ENCODE measurements at places on chromosomes 11 and 22. TPM values are rescaled to one million over a fixed set of nuclear protein-coding genes. Genes with fewer than 3 reads are reported as not detected.

- no peak overlapping the region for H3K27ac ChIP-seq
- H3K27me3 ChIP-seq, result peaks cover 10% of the 10 kb centered on the region
- H3K4me3 ChIP-seq, result no peak overlapping the region
- no peak for DNase-seq
- H3K36me3 ChIP-seq, result no peaks in the 10 kb centered on the region
Measured at GRCh38 chr22:17056058-17056457, 28.7 kb upstream of the IL17RA start.

GRCh38 chr11:76820184-76820566 lies 37.0 kb downstream of the TSKU start:
- no peak overlapping the region for H3K27ac ChIP-seq
- H3K27me3 ChIP-seq, result no peaks in the 10 kb centered on the region
- no peak overlapping the region for H3K4me3 ChIP-seq
- H3K36me3 ChIP-seq, result no peaks in the 10 kb centered on the region

DNA sequence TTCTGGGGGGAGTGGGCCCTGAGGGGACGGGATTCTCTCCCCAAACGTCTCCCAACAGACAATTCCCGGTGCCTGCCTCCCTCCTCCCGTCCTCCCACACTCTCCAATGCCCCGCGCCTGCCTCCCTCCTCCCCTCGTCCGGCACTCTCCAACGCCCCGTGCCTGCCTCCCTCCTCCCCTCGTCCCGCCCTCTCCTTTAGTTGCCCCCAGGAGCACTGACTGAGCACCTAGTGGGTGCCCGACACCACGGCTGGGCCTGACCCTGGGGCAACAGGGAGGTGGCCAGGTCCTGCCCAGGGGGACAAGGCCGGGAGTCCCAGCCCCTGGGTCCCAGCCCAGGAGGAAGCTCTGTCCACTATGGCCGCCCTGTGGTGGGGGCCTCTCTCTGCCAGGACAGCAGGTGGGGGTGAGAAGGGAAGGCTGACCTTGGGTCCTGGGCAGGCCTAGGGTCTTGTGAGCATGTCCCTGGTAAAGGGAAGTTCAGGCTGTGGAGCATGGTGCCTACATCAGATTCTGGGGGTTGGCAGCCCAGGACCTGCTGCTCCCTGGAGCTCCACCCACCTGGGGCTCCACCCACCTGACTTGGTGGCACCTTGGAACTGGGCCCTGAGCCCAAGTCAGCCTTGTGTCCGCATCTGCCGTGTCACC lies 942.3 kb downstream of the BRD1 start:
- H3K27ac ChIP-seq, result no peak overlapping the region
- no peaks in the 10 kb centered on the region for H3K36me3 ChIP-seq
- no peaks in the 10 kb centered on the region for H3K4me1 ChIP-seq
- no peak overlapping the region for H3K4me3 ChIP-seq
- no peaks in the 10 kb centered on the region for H3K27me3 ChIP-seq
- peak; percentile 22 for DNase-seq

Gene HTR3A
- total RNA-seq, result not detected

Gene SLC35F2
- total RNA-seq, result 22.1 TPM

Gene LDLRAD3
- 27.8 TPM for total RNA-seq

Gene ABCG4
- 1.8 TPM for total RNA-seq

Measured in endodermal cell (in vitro differentiated cells).